ENCODE measurements at places on chromosomes 5 and 9. TPM values are rescaled to one million over a fixed set of nuclear protein-coding genes. Genes with fewer than 3 reads are reported as not detected.

Gene FAM151B
- total RNA-seq, result 8.2 TPM

Gene ELOVL7
- under 0.01 TPM for total RNA-seq

Gene PPP3R2
- not detected for total RNA-seq

Gene NEUROG1
- total RNA-seq, result not detected

Gene FCN2
- total RNA-seq, result not detected

Gene SPATA31C1
- total RNA-seq, result not detected

Gene SHOC1
- not detected for total RNA-seq

Gene FRRS1L
- total RNA-seq, result under 0.01 TPM

Measured in smooth muscle cell of the coronary artery (primary cell).